ENCODE measurements at places on chromosomes 5 and 9.

DNA sequence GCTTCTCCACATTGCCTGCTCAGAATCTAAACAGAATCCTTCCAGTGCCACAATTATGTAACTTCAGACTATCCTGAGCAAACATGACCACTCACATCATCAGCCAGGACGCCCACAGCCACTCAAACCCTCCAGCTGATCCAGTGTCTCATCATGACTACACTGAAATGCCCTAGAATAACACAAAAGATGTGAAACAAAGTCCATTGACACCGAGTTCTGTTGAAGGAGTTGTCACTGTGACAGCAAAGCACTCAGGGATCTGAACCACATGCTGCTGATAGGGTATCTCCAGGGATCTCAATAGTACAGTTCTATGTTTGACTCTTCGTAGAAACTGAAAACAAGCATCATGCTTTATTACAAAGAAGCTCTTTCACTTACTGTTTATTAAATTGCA, 150.2 kb downstream of the GABBR2 start:
- peak; percentile 35 for DNase-seq

- no peak for DNase-seq
Observed at GRCh38 chr5:76556511-76557221, 66.5 kb downstream of the F2RL2 start.

DNA sequence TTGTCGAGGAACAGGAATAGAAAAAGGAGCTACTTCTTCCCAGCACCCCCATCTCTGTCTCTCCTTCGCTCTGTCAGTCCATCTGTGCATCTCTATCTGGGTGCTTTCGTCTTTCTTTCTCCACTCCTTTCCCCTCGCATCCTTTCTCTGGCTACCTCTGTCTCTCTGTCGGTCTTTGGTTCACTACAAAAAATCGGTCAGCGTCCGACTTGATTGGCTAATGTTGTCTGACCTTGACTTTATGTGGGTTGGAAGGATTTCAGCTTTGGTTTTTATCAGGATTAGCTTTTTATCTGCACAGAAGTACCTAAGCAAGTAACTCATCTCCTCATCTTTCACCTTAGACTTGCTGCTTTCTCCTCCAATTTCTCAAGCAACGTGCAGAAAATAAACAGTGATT, 575.2 kb upstream of the ZNF462 start:
- no peak for DNase-seq

DNA sequence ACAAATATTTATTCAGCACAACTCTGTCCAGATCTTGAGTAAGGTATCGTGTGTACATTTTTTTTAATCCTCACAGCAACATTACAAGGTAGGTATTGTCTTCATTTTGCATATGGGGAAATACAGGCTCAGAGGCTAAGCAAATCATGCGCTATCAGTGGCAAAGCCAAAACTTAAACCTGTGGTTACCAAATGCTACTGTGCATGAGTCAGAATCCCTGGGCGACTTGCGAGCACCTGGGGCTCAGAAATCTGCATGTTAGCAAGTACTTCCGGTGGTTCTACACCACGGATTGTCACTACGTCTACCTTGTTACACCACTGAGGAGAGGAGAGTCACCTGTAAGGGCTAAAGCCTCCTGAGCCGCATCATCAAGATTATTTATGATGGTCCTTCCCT, 21.3 kb downstream of the C5orf58 start:
- DNase-seq: no peak

- DNase-seq: no peak
Observed at GRCh38 chr5:169576181-169576598, 7.4 kb upstream of the SPDL1 start.

GRCh38 chr5:143074414-143074996, 304.3 kb downstream of the ARHGAP26 start:
- no peak for DNase-seq

DNA sequence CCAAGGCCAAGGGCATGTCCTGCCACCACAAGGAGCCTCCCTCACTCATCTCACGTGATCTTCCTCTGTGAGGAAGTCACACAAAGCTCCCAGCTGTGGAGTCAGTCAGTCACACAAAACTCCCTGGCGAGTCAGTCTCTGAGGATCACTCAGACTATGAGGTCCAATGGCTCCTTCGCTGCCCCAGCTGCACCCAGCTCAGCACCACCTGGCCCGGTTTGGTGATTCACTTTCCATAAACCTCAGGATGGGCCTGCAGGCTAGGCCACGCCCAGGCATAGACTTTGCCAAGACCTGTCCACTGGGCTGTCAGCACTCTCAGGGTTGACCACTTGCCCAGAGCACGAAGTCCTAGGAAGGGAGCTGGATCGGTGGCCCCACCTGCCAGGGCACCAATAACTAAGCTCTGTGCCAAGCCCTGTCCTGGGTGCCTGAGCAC, 233.8 kb downstream of the HSPA4 start:
- peak; percentile 14 for DNase-seq
